ENCODE measurements at places on chromosomes 13 and 19. TPM values are rescaled to one million over a fixed set of nuclear protein-coding genes. Genes with fewer than 3 reads are reported as not detected.

DNA sequence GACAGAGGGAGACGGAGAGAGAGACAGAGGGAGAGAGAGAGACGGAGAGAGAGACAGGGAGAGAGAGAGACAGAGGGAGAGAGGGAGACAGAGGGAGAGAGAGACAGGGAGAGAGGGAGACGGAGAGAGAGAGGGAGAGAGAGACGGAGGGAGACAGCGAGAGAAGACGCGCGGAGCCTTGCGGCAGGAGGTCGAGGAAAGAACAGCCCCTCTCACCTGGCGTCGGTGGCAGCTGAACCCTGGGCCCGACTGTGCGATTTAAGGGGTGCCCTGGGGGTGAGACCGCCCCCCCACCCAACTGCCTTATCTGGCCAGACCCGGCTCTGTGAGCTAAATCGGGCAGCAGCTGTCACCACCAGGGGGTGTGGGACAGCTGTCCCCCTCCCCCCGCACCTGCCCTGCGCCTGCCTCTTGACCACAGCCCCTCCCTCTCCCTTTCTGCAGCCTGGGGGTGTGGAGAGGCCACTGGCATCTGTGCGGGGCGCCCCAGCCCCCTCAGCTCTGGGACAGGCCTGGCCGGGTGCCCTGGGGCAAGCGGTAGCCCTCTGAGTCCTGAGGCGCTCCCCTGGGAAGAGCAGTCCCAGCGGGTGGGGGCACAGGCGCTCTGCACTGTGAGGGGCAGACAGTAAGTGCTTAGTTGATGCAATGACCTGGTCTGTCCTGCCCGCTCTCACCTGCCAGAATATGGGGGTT is 10.8 kb downstream of the JOSD2 start:
- H3K27ac ChIP-seq: no peak overlapping the region
- DNase-seq: peak; percentile 59
- no peaks in the 10 kb centered on the region for H3K36me3 ChIP-seq
- H3K27me3 ChIP-seq: peaks cover 2% of the 10 kb centered on the region
- peaks cover 2% of the 10 kb centered on the region for H3K4me1 ChIP-seq
- peak overlapping the region; percentile 57 for H3K4me3 ChIP-seq

GRCh38 chr13:44932171-44932849 is 57.0 kb downstream of the NUFIP1 start:
- no peak overlapping the region for H3K4me3 ChIP-seq
- peaks cover 6% of the 10 kb centered on the region for H3K27me3 ChIP-seq
- DNase-seq: no peak
- H3K4me1 ChIP-seq: peaks cover 33% of the 10 kb centered on the region

DNA sequence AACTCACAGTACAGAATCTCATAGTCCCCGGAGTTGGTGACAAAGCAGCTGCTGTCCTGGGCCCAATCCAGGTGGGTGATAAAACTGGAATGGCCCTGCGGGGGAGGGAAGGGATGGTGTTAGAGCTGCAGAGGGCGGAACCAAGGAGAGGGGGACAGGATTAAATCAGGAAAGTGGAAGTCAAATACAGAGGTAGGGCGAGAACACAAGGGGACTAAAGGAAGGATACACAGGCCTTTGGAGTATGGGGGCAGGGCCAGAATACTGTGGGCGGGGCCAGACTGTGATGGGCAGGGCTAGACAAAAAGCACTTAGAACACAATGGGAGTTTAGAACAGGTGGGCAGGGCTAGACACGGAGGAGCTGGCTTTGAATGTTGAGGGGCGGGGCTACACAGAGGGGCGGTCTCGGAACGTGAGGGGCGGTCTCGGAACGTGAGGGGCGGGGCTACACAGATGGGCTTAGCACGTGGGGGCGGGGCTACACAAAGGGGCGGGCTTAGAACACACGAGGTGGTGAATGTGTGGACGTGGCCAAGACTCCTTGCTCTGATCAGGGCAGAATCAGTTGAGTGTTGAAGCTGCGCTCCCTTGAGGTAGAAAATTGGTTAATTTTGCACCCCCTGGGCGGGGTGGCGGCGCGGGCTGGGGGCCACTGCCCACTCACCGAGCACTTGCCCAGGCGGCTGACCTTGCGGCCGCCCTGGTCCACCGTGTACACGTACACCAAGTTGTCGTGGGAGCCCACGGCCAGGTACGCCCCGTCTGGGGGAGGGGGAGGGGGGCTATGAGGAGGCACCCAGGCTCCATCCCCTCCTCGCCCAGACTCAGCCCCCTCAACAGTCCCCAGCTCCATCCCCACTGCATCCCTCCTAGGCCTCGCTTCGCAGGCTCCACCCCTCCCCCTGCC is 14.0 kb upstream of the GPR4 start:
- H3K36me3 ChIP-seq: peaks cover 8% of the 10 kb centered on the region
- H3K27ac ChIP-seq: peak overlapping the region; percentile 91
- peak overlapping the region; percentile 82 for H3K4me3 ChIP-seq
- H3K27me3 ChIP-seq: no peaks in the 10 kb centered on the region

- H3K4me1 ChIP-seq: no peaks in the 10 kb centered on the region
- no peaks in the 10 kb centered on the region for H3K27me3 ChIP-seq
- H3K4me3 ChIP-seq: no peak overlapping the region
- H3K27ac ChIP-seq: no peak overlapping the region
- no peak for DNase-seq
These were observed 596.5 kb upstream of the MIR17HG start for GRCh38 chr13:90751026-90751425.

DNA sequence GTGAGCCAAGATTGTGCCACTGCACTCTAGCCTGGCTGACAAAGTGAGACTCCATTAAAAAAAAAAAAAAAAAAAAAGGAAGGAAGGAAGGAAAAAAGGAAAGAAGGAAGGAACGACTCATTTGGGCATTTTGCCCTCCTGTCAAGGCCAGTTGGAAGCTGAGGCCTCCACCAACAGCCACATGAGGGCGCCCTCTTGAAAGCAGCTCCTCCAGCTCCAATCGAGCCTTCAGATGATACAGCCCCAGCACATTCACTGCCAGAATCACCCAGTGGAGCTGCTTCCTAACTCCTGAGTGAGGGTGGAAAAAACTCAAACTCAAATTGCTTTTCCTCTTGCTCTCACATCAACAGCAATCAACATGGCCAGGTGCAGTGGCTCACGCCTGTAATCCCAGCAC is 40.9 kb downstream of the GNG7 start:
- H3K27ac ChIP-seq: no peak overlapping the region
- H3K4me3 ChIP-seq: no peak overlapping the region
- peaks cover 3% of the 10 kb centered on the region for H3K27me3 ChIP-seq

DNA sequence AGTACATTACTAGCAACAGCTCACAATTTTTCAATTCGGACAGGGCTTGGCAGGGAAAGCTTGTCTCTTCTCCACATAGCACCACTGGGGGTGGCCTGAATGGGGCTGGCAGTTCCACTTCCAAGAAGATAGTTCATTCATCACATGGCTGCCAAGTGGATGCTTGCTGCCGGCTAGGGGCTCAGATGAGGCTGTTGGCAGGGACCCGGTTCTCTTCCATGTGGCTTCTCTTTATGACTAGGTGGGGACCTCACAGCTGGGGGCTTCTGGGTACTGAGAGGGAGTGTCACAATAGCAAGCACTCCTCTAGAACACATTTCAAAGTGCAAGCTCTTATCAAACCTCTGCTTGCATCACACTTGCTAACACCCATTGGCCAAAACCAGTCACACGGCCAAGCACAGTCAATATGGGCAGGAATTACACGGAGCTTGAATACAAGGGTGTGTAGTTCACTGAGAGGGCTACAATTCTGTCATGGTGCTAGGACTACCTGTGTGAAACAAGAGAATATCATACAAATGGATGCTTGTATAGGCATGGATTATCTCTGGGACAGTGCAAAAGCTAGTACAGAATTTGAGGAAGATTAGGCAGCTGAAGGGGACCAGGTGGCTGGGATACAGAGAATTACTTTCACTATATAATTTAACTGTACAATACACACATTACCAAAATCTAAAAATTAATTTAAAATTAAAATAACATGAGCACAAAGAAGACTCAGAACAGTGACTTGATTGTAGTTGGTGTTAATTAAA is 32.3 kb downstream of the ATP7B start:
- H3K27ac ChIP-seq: no peak overlapping the region
- no peaks in the 10 kb centered on the region for H3K27me3 ChIP-seq
- no peaks in the 10 kb centered on the region for H3K4me1 ChIP-seq
- DNase-seq: no peak
- H3K4me3 ChIP-seq: no peak overlapping the region

The CDX2 gene
- total RNA-seq: 1.1 TPM

DNA sequence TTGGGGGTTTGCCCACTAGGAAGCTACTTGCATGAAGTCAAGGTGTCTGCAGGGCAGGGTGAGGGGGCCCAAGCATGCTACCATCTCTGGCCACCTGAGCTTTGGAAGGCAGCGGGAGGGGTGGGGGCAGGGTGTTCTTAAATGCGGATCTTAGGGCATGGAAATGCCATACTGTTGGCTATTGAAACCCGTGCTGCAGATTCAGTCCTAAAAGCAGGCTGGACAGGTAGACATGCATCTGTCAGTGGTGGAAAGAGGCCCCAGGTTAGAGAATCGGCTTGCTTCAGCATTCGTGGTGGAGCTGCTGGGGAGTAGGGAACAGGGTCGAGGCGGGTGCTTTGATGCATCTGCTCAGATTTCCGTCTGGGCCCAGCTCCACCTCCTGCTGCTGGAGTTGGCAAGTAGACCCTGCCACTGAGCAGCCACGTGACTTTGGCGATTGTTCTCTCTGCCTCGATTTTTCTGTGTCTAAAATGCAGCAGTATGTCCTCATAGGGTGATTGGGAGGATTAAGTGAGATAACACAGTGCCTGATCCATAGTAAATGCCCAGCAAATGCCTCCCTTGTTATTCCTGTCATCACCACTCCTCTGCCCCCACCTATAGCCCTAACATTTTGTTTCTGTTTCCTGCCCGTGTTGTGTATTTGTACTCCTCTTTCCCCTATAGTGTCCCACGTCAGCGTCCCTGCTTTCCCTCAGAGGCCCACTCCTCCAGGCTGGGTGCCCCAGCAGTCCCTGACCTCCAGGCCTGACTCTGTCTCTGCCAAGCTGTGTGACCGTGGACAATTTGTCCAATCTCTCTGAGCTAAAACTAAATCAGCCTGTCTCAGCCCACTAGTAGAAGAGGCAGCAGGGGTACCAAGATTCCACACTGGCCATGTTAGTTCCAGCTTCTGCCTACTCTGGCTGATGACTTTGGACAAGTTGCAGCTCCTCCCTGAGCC is 5.8 kb downstream of the PPP1R37 start:
- H3K36me3 ChIP-seq: no peaks in the 10 kb centered on the region
- peak overlapping the region; percentile 80 for H3K27ac ChIP-seq
- no peak for DNase-seq
- H3K4me1 ChIP-seq: peaks cover 60% of the 10 kb centered on the region

The SH2D3A gene
- 0.32 TPM for total RNA-seq
